ENCODE measurements at places on chromosomes 12 and 14.

- DNase-seq, result no peak
Measured at GRCh38 chr12:63952995-63953394, 108.5 kb downstream of the SRGAP1 start.

DNA sequence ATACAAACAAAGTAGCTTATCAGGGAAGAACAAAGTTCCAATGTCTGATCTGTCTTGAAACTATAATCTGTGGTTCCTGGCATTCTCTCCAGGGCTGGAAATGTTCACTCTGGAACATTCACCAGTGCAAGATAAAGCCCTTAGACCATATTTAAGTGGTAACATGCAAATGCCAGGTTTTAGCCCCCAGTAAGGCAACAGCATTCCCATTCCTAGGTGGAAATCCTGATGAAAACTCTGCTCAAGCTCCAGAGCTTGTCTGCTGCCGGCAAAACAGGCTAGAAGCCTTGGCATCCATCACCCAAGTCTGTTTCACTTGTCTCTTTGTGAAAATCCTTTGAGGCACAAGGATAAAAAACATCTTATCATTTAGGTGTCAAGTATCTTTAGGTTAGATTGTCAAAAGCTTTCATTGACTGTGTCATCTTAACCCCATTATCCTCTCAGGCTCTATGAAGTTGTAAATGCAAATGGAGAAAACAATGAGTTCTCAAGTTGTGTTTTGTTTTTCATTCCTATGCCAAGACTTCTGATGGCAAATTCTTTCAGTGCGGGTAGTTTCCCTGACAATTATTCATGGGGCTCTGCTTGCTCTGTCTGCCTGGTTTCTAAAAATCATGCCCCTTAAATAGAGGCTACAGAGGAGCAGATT lies 344.7 kb downstream of the NELL2 start:
- DNase-seq, result no peak

GRCh38 chr12:107749083-107749482 lies 11.9 kb downstream of the PRDM4 start:
- DNase-seq, result no peak

DNA sequence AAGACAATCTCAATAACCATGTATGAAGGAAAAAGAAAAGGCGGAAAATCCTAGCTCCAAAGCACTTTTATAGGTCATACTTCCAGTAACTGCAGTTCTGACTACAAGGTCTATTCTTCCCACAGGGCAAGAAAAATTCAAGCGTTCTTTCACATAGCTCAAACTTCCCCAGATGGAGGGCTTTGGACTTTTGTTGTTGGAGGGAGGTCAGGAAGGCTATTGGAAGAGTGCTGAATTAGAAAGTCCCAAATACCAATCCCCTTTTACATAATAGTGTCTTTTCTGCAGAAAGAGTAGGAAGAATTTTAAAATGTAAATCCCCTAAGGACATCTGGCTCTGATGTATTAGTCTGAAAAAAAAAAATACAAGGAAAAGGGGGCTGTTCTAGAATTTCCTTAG lies 309.4 kb downstream of the MDGA2 start:
- no peak for DNase-seq

DNA sequence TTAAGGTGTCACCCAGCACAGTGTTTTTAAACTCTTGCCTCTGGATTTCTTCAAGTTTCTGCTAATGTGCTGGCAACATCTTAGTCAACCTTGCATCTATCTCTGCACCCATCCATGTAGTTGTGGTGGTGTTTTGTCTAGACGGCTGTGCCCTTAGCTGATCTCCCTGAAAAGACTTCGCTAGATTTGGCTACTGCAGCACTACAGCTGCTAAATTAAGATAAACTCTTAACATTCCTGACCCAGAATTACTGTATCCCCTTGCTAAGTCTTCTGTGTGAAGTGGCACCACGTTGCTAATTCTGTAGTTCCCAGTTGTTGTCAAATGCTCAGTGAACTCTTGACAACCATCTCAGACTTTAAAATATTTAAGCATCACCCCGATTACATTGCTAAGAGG lies 66.8 kb downstream of the SRGAP1 start:
- no peak for DNase-seq
